ENCODE measurements at places on chromosomes 5 and 9.

DNA sequence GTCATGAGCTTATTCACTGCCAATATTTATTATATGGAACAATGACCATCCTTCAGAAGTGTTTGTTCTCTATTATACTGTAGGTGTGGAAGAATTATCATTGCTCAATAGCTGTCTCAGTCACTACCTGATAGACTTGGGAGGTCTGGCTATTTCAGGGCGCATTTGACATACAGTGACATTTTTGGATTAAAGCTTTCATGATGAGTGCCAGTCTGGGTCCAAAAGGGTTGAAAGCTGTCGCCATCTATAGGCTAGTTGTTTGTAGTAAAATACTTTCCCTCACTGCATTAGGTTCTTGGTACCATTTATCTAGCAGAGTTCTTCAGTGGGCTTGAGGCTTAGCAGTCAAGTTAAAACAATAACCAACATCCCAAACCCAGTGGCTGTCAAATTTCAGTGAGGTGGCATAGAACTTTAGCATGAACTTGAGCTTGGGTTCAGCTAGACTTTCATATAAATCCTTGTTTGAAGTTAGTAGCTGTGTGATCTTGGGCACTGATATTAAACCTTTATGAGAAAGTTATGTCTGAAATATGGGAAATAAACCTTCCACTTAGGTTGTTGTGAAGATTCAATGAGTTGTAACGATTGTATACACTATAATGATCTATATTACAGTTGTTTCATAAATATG lies 110.5 kb upstream of the CDKN2B start:
- DNase-seq = peak; percentile 76

DNA sequence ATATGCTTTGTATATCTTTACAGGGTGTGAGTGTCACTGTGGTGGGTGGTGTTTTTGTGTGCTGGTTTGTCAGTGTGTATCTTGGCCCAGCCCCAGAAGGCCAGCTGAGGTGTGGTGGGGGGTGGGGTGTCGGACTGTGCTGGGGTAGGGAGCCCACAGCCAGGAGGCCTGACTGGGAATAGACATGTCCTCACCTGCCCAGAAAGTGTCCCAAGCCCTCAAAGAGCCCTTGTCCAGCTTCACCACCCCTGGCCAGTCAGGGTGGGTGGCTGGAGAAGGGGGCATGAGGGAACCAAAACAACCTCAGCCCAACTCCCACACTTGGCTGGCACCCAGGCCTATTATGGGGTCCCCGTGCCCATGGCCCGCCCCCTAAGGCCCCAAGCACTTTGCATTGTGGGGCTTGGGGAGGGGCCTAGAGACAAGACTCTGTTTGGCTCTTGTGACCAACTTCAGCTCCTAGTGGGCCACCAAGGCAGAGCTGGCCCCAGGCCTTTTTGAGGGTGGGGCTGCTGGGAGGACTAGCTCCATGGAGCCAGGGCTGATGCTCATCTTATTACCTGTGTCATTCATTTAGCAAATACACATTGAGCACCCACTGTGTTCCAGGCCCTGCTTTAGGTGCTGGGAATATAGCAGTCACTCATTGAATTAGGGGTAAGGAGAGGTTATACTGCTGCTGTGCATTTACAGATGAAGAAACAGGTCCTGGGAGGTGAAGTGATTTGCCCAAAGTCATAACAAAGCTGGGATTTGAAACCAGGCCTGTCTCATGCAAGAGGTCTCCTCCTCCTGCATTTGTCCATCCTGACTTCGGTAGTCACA lies 56.2 kb upstream of the PSD2 start:
- no peak for DNase-seq

DNA sequence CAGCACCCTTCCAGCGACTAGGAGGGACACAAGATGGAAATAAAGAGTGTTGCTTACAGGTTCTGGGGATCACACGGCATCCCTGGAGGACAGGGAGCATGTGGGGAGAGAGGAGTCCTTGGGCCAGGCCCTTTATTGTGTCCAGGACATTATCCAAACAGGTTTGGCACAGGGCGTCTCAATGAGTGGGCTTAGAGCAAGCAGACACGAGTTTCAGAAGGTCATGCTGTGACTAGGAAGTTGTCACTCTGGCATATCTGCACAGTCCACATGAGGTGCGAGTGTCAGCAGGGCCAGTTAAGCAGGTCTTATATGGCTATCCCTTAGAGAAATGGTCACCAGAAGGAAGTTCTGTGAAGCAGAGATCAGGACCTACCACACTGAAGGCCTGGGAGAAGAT lies 174.5 kb upstream of the OTULINL start:
- DNase-seq = no peak

DNA sequence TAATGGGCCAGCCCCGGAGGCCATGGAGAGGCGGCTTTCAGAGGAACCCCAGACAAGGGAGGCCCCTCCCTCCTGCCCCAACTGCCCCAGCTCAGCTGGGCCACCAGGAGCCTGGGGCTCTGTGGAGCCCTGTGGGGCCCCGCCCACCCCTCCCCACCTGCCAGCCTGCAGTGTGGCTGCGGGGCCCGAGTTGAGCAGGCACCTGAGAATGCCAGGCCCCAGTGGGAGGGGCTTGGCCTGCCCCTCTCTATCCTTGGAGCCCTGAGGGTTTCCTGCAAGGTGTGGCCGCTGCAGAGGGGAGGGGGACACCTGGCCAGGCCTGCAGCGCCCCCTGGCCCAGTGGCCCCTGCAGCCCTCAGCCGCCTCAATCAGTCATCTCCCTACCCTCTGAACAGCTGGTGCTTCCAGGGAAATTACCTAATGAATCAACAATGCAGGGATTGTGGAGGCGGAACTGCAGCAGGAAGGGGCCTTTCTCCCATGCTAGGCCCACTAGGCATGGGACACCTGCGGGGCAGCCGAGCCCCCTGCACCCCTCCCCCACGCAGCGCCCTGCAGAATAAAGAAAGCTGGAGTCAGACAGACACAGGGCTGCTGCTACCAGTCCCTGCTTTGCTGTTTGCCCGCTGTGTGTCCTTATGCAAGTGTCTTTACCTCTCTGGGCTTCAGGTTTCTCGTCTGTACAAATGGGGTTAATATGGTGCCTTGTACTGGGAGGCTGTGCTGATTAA lies 48.0 kb downstream of the LMX1B start:
- DNase-seq = no peak

- no peak for DNase-seq
Measured at GRCh38 chr5:111447822-111448221, 64.5 kb downstream of the STARD4 start.

DNA sequence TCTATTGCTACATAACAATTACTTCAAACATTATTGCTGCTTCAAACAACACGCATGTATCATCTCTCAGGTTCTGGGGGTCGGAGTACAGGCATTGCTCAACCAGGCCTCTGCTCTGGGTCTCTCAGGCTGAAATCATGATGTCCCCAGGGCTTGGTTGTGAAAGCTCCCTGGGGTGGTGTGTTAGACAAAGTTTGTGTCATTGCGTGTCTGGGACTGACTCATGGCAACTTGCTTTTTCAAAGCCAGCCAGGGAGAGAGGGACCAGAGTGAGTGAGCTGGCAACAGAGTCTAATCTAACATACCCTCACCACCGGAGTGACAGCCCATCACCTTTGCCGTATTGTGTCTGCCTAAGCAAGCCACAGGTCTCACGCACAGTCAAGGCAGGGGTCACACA lies 259.2 kb upstream of the NFIL3 start:
- DNase-seq = peak; percentile 32

DNA sequence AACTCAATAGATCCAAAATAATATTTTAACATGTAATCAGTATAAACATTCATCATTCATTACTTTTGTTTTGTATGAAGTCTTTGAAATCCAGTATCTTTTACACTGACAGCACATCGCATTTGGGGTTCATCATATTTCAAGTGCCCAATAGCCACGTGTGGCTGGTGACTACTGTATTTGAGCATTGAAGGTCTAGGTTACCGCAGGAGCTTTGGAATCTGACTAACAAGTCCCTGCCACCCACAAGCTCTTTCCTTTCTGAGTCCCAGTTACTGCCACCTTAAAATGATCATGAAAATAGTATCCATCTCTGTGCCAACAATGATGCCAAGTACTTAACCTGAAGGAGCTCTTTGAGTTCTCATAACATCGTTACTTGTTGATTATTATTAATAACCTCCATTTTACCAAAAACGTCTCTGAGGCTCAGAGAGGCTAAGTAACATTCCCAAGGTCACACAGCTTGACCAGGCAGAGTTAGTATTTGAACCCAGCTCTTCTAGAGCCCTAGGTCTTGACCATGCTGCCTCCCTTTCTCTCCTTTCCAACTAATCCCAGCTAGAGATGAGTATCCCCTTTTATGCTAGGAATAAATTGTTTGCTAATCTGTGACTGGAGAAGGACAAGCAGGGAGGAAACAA lies 24.2 kb downstream of the ARHGEF37 start:
- DNase-seq = no peak

DNA sequence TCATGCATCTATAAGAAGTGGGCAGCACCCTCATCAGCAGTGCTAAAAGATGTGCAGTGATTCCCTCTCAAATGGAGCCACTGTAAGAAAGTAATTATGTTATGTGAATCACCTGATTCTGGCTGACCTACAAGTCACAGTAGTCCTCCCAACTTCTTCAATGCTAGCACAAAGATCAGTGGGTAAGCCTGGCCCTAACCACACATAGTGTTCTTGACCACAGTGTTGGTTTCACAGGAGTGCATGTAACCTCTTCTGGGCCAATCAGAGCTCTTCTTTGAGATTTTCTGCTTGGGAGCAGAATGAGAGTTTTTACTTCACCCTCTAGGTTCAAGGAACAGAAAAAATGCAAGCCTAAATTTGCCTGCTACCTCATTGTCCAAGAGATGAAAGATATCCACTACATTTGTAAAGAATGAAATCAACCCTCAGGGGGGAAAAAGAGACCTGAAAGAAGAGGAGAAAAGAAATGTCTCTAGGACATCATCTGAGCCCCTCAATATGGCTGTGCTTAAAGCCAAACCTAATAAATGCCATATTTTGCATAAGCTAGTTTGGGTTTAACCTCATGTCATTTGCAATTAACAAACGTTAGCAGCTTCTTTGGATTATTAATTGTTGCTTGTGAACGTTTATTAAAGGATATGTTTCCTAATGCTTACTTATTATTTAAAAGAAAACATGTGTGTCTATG lies 65.3 kb upstream of the ADRB2 start:
- DNase-seq = no peak

DNA sequence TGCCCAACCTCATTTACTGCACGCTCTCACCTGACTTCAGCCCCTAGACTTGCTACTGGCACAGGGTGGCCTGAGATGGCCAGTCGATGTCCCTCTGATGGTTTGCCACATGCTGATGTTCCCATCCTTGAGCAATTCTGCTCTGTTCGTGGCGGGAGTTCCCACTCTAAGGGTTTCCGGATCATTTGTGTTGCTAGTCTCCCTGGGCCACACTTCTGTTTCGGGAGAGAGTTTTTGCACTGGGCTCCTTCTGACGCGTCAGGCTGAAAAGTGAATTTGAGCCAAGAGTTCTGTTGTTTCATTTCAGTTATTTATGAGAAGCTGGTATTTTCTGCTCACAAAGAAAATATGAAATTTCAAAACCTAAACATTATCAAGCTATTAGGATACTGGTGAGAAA lies 597.7 kb downstream of the BNC2 start:
- no peak for DNase-seq

- peak; percentile 84 for DNase-seq
Measured at GRCh38 chr5:55344392-55344992, 36.7 kb downstream of the MTREX start.

DNA sequence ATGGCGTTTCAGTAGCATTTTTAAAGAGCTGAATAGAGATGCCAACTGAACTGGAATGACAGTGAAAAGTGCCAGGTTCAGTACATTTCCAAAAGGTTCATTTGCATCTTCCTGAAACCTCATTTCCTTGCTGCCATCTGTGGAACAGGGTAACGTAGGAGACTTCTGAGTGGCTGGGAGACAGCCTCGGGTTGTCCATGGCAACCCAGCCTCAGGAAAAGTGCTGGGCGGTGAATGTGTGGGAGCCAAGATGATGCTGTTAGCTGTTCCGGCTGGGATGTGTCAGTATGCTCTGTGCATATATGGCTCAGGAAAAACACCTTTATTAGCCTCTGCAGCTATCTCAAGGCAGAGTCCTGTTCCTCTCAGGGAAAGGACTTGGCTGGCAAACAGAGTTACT lies 87.5 kb downstream of the KLHL3 start:
- no peak for DNase-seq

DNA sequence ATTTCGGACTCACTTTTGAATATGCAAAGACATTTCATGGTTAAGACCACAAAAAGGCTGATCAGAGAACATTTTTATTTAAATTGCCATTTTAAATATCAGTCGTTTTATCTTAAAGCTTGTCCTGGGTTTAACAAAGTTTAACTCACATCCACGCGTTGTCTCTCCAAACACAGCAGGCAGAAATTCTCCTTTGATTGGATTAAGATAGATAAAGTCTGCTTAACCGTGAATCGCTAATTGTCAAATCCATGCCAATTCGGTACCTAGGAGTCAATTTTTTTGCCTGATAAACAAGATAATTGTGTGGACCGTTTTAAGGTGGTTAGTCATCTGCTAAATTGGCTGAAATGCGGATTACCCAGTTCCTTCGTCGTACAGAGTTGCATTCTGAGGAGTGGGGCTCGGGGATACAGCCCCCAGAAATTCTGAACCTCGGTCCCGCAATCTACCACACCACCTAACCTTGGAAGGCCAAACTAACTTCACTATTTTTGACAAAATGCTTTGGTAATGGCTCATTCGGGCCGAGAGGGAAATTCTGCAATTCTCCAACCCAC lies 665 bp upstream of the BTF3 start:
- DNase-seq = peak; percentile 27
